ENCODE measurements at places on chromosomes 5 and 9. TPM values are rescaled to one million over a fixed set of nuclear protein-coding genes. Genes with fewer than 3 reads are reported as not detected.

C5orf52 gene
- not detected for total RNA-seq

FOXD1 gene
- total RNA-seq = not detected

ORM2 gene
- not detected for total RNA-seq

ATP6V0E1 gene
- total RNA-seq = 141 TPM

STPG3 gene
- not detected for total RNA-seq

SPINK7 gene
- not detected for total RNA-seq

ST8SIA4 gene
- 5.3 TPM for total RNA-seq

Data from thoracic aorta endothelial cell (primary cell).